ENCODE measurements at places on chromosomes 6 and 20. TPM values are rescaled to one million over a fixed set of nuclear protein-coding genes. Genes with fewer than 3 reads are reported as not detected.

DNA sequence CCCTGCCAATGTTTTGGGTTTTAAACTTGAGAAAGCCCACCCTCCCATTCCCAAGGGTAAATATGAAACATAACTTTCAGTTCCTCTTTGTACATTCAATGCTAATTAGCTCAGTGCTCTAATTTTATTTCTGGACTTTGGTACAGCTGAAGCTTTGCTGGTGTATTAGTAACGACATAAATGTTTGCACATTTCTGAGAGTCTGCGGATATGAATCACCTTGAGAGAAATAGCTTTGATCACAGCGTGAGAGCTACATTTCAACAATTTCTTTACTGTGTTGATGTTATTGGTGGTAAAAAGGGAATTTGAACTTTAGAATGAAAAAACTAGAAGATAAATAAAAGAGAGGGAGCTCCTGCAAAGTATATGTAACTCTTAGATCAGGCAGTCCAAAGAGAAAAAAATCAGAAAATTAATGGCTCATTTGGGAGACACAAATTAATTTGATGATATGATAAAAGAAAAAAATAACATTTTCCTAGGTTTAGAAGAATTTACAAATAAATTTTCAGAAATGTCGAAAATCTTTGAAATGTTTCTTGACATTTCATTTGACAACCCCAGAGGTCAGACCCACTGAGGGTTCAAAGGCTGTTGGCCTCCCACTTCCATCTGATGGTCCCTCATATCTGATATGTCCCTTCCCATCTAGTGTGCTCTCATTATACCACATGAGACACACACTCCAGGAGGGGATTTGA is 38.5 kb upstream of the CAP2 start:
- DNase-seq: peak; percentile 74

- DNase-seq: no peak
Measured at GRCh38 chr20:53354314-53354713, 239.3 kb downstream of the ZNF217 start.

GRCh38 chr20:32558526-32558925 is 26.6 kb downstream of the NOL4L start:
- DNase-seq: no peak

- no peak for DNase-seq
Measured at GRCh38 chr20:64261138-64261537, 5.6 kb downstream of the PCMTD2 start.

GRCh38 chr6:134324141-134324540 is 6.2 kb upstream of the SGK1 start:
- no peak for DNase-seq

- no peak for DNase-seq
Measured at GRCh38 chr6:82980086-82980485, 85.6 kb downstream of the UBE3D start.

FHL5 gene
- not detected for total RNA-seq

NKAIN4 gene
- total RNA-seq: not detected

C6orf15 gene
- total RNA-seq: 2.4 TPM

- DNase-seq: no peak
Measured at GRCh38 chr6:54598787-54599313, 247.7 kb upstream of the FAM83B start.

DNA sequence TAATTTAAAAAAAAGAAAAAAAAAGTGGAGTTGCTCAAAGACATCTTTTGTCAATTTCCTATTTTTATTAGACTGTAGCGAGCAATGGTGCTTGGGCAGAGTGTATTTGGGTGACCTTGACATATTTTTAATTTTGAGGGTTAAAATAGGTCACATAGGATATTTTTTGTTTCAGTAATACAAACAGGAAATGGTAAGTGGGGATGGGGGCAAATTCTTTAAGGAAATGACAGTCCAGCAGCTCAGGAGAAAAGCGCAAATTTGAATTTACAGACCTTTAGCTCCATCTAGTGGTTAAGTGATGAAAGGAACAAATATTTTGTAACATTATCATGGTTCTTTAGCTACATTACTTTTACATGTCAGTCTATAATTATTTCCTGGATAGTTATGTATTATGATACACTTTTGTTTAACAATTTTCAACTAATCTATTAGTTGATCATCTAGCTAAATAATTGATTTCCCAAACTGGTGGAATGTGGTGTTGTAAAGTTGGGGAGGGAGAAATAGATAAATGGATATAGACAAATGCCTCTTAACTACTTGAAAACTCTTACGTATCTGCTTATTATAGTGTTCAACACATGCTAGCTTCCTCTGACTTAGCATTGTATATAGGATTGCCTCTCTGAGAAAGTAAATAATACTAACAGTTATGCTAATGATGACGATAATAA is 10.0 kb downstream of the CITED2 start:
- DNase-seq: peak; percentile 75
